ENCODE measurements at places on chromosomes 12 and 14.

DNA sequence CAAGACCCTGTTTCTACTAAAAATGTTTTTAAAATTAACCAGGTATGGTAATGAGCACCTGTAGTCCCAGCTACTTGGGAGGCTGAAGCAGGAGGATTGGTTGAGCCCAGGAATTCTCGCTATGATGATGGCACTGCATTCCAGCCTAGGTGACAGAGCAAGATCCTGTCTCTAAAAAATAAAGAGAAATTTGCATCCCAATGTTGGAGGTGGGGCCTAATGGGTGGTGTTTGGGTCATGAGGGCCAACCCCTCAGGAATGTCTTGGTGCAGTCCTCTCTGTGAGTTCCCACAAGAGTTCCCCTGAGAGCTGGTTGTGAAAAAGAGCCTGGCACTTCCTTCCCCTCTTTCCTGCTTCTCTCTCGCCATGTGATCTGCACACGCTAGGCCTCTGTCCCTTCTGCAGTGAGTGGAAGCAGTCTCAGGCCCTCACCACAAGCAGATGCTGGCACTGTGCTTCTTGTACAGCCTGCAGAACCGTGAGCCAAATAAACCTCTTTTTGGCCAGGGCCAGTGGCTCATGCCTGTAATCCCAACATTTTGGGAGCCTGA, 11.3 kb downstream of the ACOT6 start:
- DNase-seq: no peak

GRCh38 chr14:63345826-63346225, 27.1 kb upstream of the GPHB5 start:
- DNase-seq: no peak

- DNase-seq: no peak
These were observed 11.2 kb upstream of the MAP1LC3B2 start for GRCh38 chr12:116547955-116548501.

GRCh38 chr12:100567945-100568344, 5.5 kb upstream of the GAS2L3 start:
- DNase-seq: no peak

GRCh38 chr12:5456906-5457305, 25.0 kb downstream of the NTF3 start:
- DNase-seq: peak; percentile 43

GRCh38 chr12:62651138-62651537, 184.5 kb downstream of the MON2 start:
- DNase-seq: no peak

- DNase-seq: no peak
These were observed 124.9 kb downstream of the PELI2 start for GRCh38 chr14:56243110-56243509.

- no peak for DNase-seq
These were observed 164.8 kb downstream of the SLC41A2 start for GRCh38 chr12:104793285-104793684.
